ENCODE measurements at places on chromosomes 4 and X. TPM values are rescaled to one million over a fixed set of nuclear protein-coding genes. Genes with fewer than 3 reads are reported as not detected.

The KCND1 gene
- total RNA-seq = 1.0 TPM

The HSFX1 gene
- 3.0 TPM for total RNA-seq

The SAT1 gene
- 80.8 TPM for total RNA-seq

The IL13RA2 gene
- not detected for total RNA-seq

The TAF7L gene
- total RNA-seq = not detected

The TRAPPC11 gene
- 43.9 TPM for total RNA-seq

The GK gene
- total RNA-seq = 4.4 TPM

The C4orf54 gene
- total RNA-seq = 0.05 TPM

The VCX gene
- total RNA-seq = not detected

The ATP1B4 gene
- total RNA-seq = not detected

The HTN3 gene
- not detected for total RNA-seq

The SPANXC gene
- not detected for total RNA-seq

The MTMR8 gene
- total RNA-seq = 3.1 TPM

The CDX4 gene
- not detected for total RNA-seq

The ERCC6L gene
- total RNA-seq = 0.38 TPM

The CT47B1 gene
- total RNA-seq = not detected

The HPGDS gene
- 0.24 TPM for total RNA-seq

The SLC34A2 gene
- total RNA-seq = 8.3 TPM

The GPR34 gene
- total RNA-seq = 6.6 TPM

The NDST3 gene
- 0.03 TPM for total RNA-seq

The GPRASP3 gene
- total RNA-seq = 15.4 TPM

The BTK gene
- 0.81 TPM for total RNA-seq

The NAA15 gene
- total RNA-seq = 19.1 TPM

The LONRF3 gene
- total RNA-seq = 10.5 TPM

The XAGE2 gene
- total RNA-seq = not detected

The KLF3 gene
- total RNA-seq = 111 TPM

The CENPVL1 gene
- total RNA-seq = not detected

The GATA1 gene
- not detected for total RNA-seq

The UGT2B10 gene
- not detected for total RNA-seq

The DGAT2L6 gene
- total RNA-seq = not detected

All from ovary (tissue), 10 donors.